ENCODE measurements at places on chromosomes 7 and 10. TPM values are rescaled to one million over a fixed set of nuclear protein-coding genes. Genes with fewer than 3 reads are reported as not detected.

The PRKCQ gene
- not detected for total RNA-seq

The OR2A1 gene
- not detected for total RNA-seq

The ADCYAP1R1 gene
- 0.19 TPM for total RNA-seq

The CRTAC1 gene
- 3.4 TPM for total RNA-seq

The MKI67 gene
- total RNA-seq: 37.2 TPM

The MMD2 gene
- not detected for total RNA-seq

The MACC1 gene
- total RNA-seq: not detected

The ERVW-1 gene
- total RNA-seq: not detected

The PRTFDC1 gene
- total RNA-seq: 10.9 TPM

The CCDC201 gene
- not detected for total RNA-seq

The HTR5A gene
- total RNA-seq: not detected

The CUBN gene
- total RNA-seq: 11.8 TPM

The SLC26A5 gene
- 0.33 TPM for total RNA-seq

The IL6 gene
- 3.7 TPM for total RNA-seq

The FAM13C gene
- 8.3 TPM for total RNA-seq

Data from vein endothelial cell (primary cell).